CD4-positive, alpha-beta T cell treated with Interferon alpha-2 for 1 hour (primary cell): ENCODE measurements at places on chromosomes 5 and 9.

GRCh38 chr9:26983340-26983739 is 22.1 kb downstream of the LRRC19 start:
- no peak for DNase-seq

GRCh38 chr5:150946351-150946905 is 41.6 kb upstream of the ZNF300 start:
- no peak for DNase-seq

DNA sequence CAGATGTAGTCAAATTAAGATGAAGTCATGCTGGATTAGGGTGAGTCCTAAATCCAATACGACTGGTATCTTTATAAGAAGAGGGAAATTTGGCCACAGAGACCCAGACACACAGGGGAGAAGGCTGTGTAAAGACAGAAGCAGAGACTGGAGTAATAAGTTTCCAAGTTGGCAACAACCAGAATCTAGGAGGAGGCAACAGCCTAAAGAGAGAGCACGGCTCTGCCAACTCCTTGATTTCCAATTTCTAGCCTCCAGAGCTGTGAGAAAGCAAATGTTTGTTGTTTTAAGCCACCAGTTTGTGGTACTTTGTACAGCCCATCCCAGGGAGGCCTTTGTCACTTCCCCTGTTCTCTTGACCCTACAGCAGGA is 74.4 kb downstream of the ATG10 start:
- DNase-seq: no peak

GRCh38 chr9:73162987-73163768 is 11.5 kb downstream of the ANXA1 start:
- peak; percentile 51 for DNase-seq

DNA sequence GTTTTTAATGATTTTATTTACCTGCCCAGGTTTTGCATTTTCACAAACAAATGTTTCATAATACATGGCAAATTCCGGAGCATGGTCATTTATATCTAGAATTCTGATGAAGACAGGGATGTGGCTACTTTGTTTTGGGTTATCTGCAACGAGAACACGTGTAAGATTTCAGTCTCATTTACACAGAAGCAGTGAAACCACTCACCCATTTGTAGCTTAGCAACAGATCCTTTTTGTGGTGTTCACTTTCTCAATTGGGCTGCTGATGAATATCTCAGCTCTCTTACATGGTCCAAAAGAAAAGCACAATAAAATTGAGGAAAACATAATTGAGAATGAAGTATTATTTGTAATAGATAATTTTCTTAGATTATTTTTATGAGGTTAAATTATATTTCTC is 148.6 kb downstream of the CDH9 start:
- DNase-seq: no peak

- DNase-seq: no peak
Measured at GRCh38 chr9:131875828-131876485, 136.1 kb upstream of the RAPGEF1 start.

DNA sequence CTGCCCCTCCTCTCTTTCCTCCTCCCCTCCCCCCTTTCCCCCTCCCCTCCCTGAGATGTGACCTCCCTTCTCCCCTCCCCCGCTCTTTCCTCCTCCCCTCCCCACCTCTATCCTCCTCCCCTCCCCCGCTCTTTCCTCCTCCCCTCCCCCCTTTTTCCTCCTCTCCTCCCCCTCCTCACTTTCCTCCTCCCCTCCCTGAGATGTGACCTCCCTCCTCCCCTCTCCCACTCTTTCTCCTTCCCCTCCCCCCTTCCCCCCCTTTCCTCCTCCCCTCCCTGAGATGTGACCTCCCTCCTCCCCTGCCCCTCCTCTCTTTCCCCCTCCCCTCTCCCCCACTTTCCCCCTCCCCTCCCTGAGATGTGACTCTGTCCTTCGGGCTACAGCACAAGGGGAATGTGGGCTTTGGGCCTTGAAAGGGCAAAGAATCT is 169.8 kb downstream of the COL23A1 start:
- no peak for DNase-seq

DNA sequence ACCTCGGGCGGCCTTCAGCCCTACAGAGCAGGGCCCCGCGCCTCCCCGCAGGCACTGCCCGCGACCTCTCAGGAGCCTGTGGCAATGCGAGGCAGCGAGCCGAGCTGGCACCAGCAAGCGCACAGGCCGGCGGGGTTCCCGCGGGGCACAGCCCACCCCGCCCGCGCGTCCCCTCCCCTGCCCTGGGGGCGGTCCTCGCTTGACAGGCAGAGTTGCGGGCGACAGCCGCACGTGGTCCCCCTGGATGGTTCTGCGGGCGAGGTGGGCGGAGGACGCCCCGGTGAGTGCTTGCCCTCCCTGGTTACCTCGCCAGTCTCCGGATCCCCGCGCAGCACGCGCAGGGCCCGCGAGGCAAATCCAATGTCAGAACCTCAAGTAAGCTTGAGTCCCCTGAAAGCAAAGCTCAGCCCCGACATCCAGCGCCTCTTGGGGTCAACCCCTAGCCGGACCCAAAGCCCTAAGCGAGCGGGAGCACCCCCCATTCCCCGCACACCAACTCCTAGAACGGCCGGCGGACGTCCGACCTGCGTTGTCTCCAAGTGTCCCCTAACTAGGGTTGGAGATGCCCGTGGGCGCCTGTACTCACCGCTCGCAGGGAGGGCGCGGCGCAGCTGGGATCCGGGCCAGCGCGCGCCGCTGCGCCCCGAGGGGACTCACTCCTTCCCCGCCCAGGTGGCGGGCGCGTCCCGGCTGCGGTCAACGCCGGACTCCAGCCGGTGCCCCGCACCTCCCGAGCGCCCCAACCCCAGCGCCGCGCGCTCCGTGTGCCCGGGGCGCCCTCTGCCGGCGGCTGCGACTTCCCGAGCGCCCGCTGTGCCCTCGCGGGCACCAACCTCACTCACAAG is at the start of gene DRD1:
Gene DRD1 (minus strand): TSS at position 123 of the 845 bp plus-strand sequence. CDS start 1,083 bp downstream, outside the sequence.
- peak; percentile 42 for DNase-seq

DNA sequence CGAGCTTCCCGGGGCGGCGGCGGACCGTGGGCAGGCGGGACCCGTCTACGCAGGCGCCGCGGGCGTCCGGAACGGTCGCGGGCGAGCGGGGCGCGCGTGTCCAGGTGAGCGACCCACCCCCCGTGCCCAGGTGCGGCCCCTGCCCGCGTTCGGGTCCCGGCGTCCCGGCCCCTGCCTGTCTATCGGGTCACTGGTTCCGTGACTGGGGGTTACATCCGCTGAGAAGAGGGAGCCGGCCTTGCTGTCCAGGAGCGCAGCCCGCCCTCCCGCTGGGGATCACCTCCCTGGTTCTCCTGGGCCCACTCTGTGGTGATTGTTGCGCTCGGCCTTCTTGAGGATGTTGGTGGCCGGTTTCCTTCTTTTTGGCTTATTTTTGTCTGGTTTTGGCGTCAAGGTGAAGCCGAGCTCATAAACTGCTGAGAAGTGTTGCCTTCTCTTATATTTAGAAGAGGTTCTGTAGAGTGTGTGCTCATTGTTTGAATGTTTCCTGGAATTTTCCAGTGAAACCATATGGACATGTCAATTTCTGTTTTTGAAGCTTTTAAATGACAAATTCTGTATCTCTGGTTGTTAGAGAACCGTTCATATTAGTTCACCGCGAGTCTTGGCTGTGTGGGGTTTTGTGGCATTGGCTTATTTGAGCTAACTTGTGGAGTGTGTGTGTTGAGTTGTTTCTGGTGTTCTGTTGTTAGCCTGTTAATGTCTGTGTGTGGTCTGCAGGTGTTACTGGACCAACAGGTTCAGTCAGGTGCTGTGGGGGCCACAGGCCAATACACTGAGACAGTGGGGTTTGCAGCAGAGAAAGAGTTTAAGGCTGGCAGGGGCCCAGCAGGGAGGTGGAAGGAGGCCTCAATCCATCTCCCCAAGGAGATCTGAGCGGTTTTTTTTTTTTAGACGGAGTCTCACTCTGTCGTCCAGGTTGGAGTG is 621 bp downstream of the CEP72 start:
- no peak for DNase-seq

DNA sequence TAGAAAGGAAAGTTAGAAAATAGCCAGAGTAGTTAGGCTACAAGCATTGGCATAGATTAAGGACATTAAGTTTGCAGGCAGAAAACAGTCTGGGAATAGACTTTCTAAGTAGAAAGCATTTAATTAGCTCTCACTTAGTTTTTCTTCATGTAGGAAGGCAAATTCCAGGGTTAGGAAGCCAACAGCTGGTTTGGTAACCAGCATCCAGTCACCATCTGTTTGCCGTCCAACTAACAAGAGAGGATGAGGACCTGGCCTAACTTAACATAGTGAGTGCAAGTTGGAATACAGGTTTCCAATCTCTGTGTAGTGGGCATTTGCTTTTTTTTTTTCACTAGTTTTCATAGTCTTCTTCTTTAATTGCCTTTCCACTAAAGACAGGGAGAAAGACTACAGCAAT is 121.7 kb upstream of the NR3C1 start:
- no peak for DNase-seq

DNA sequence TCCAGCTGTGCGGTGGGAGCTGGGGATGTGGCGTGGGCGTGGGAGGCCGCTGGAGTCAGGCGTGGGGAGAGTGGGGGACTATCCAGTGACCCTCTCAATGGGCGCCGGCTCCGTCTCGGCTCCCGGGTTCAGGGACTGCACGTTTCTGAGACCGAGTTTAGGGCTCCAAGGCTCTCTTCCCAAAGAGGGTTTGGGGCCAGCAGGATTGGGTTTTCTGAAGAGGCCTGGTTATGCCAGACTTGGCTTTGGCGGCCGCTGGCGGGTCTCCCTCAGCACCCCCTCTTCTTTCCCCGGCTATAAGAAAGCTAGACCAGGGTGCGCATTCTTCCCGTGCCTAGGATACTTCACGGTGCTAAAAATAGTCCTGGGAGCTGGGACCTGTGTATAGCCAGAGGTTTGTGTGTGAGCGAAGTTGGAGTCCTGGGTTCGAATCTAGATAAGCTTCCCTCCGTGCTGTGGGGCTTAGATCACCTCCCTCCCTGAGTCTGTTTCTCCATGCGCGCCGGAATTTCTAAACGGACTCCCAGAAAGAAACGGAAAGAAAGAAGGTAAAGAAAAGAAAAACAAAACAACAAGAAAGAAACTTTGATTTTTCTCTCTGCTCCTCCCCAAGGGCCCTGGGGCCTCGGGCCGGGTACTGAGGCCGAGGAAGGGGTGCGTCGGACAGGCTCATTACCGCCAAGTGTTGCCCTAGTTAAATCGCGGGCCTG is 5.0 kb downstream of the HAND1 start:
- no peak for DNase-seq

- DNase-seq: no peak
Measured at GRCh38 chr9:135508211-135508820, 7.8 kb downstream of the MRPS2 start.

GRCh38 chr5:172115541-172115982 is 72.5 kb downstream of the STK10 start:
- DNase-seq: no peak

DNA sequence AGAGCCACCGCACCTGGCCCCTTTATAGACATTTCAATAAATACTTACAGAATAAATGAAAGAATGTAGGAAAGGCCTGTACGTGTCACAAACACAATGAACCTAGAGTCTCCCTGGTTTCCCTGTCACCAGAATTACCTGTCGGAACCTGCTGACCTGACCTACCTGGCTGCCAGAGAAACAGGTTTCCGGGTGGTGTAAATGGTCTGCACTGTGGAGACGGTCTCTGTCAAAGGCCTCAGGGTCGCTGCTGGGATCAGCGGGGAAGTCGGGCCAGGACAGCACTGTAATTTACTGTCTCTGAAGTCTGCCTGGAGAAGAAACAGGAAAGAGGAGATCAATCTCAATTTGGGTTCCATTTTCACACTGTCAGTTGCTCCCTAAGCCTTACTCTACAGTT is 9.3 kb upstream of the FRRS1L start:
- DNase-seq: no peak

DNA sequence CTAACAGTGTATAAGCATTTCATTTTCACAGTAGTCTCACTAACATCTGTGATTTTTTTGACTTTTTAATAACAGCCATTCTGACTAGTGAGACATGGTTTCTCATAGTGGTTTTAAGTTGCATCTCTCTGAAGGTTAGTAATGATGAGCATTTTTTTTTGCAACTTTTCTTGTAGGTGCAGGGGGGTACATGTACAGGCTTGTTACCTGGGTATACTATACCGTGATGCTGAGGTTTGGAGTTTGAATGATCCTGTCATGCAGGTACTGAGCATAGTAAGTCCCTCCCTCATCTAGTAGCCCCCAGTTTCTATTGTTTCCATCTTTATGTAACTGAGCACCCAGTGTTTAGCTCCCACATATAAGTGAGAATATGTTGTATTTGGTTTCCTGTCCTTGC is 444.6 kb upstream of the DAB2 start:
- no peak for DNase-seq

DNA sequence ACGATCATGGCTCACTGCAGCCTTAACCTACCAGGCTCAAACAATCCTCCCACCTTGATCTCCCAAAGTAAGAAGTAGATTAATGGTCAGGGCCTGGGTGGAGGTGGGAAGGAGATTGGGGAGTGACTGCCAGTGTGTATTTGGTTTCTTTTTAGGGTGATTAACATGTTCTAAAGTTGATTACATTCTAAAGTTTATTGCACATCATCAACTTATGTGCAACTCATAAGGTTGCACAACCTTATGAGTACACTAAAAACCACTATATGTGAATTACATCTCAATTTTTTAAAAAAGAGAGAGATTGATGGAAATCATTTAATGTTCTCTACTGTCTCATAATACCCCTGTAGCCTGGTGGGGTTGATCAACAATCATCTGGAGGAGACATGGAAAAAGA is 218.1 kb downstream of the AOPEP start:
- DNase-seq: no peak

DNA sequence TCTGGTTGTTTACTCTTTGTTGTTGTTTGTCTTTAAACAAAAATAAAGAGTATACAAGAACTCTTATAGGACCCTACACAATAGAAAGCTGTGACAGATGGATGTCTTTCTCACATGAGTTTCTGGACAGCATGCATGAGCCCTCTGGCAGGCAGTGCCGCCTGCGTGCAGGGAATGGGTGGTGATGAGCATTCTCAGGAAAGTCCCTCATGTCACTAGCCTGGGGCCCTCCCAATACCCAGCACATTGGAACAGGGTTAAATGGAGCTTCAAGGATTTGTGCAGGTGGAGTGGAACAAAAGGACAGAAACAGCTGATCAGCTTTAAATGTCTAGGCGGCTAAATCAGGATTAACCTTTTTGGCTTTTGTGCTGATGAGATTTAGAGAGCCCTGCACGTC is 181.0 kb upstream of the CD180 start:
- no peak for DNase-seq

DNA sequence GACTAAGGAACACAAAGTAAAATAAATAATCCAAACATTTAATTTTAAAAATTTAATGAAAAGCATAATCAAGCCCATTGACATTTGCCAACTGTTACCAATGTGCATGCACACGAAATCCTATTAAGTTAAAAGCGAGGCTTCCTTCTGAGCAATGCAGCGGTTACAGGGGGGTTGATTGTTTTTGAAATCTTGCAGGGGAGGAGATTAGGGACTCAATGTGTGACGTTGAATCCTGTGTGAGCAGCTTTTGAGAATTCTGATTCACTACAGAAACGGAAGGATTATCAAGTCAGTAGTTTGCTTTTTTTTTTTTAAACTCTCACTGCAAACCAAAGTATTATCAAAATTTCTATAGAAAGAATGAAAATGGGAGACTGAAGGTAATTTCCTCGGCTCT is 109.5 kb downstream of the PRKACG start:
- no peak for DNase-seq

- no peak for DNase-seq
Measured at GRCh38 chr9:90979639-90980038, 178.0 kb downstream of the SYK start.

DNA sequence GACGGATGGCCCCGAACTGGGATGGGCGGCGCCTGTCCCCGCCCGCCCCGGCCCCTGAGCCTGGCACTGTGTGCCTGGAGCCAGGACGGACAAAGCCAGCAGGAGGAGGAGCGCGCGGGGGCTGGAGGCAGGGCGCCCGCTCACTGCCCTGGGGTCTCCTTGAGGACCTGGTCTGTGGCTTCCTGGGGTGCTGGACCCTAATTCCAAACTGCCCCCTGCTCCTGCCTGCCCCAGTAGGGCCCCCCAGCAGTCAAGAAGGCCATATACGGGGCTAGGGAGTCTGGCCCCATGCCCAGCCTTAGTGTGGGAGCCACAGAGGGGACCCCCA is 29.2 kb upstream of the RXRA start:
- no peak for DNase-seq
